ENCODE measurements at places on chromosomes 7 and 10. TPM values are rescaled to one million over a fixed set of nuclear protein-coding genes. Genes with fewer than 3 reads are reported as not detected.

- no peak for DNase-seq
Observed at GRCh38 chr7:121166916-121167315, 161.9 kb upstream of the WNT16 start.

- DNase-seq, result peak; percentile 58
Observed at GRCh38 chr10:35379226-35380137, 43.2 kb downstream of the CCNY start.

GRCh38 chr7:140235114-140235513 is 58.3 kb upstream of the KDM7A start:
- DNase-seq, result no peak

Gene GFRA1
- total RNA-seq, result 4.1 TPM

- no peak for DNase-seq
Observed at GRCh38 chr10:89478085-89478738, 57.2 kb downstream of the SLC16A12 start.

DNA sequence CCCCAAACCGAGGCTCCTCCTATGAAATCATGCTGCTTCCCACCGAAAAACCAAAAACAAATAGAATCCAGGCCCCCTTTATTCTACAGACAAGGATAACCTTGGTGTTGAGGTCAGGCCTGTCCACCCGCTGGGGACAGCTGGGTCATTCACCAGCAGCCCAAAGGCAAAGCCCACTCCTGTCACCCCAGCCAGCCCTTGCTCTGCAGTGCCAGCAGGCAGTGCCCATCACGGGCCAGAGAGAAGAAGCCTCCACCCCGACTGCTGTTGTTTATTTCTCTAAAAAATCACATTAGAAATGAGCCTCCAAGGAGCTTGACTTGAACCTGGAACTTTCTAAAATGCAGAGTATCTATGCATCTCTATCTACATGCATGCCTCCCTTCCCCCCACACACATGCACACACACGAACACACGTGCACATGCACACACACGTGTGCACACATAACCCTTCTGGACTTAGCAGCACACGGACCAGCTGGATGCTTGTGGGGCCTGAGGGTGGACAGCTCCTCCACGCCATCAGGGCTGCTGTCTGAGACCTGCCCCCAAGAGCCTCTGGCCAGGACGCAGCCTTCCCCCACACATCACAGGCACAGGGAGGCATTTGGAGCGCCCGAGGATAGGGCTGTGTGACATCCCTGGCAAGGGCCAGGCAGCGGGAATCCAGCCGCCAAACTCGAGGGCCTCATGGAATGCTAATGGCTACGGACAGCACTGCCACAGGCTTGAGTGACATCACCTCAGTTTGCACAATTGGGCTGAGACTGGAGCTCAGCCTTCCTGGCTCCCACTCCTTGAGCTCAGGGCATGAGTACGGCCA is 22.8 kb downstream of the PRKAG2 start:
- no peak for DNase-seq

GRCh38 chr10:72503241-72503640 is 122.6 kb downstream of the MICU1 start:
- no peak for DNase-seq

GRCh38 chr10:71266918-71267442 is 52.1 kb upstream of the SLC29A3 start:
- no peak for DNase-seq

Data from ureter (tissue), 1 donor.